ENCODE measurements at places on chromosomes 2 and 18.

DNA sequence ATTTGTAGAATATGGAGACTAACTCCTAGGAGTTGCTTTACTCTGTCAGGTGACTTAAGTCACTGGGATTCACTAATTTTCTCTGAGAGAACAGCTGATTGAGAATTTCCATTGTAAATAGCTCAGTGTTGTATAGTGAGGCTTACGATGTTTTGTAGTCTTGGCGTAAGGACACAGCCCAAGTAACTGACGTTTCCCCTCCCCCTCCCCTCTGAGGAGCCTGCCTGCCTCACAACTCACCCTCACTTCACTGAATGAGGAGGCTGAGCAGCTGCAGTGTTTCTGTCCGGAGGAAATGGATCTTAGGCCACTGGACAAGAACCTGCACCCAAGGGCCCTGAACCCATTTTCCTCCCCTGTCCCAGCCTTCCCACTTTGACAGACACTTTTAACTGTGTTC, 264.6 kb downstream of the PHLPP1 start:
- DNase-seq = no peak

GRCh38 chr2:178420463-178420999, 30.4 kb downstream of the PRKRA start:
- no peak for DNase-seq

- DNase-seq = no peak
These were observed 215.1 kb upstream of the TRIB2 start for GRCh38 chr2:12501469-12502158.

DNA sequence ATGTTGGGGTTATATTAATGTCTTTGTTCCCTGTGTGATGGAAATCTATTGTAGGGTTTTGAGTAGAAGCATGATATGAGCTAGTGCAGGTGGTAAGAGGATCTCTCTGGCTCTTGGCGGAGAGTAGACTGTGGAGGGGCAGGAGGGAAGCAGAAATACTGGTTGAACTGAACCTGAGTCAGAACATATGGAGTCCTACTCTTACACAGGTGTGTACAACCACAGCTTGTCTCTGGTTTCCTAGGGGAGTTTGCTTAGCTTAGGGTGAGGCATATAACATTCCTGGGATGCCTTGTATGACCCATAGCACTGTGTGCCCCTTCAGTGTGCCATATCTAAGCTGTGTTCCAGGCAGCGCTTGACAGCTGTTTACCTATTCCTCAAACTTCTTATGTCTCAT, 97.3 kb upstream of the GCFC2 start:
- no peak for DNase-seq

DNA sequence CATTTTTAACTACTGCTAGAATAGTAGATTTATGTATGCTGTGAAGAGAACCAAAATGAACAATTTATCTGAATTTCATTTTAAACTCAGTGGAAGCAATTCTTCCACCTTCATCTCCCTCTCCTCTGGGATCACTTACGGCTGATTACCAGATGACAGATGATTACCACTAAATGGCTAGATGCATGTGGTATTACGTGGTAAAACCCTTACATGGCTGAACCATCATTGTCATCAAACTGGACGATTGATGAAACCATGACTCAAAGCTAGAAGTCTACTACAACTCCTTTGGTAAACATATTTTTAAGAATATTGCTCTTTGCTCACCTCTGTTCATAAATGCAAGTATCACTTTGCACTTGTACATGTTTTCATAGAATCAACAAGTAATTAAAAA, 48.5 kb upstream of the DOCK10 start:
- peak; percentile 17 for DNase-seq

Measured in amniotic epithelial cell (primary cell).